ENCODE measurements at places on chromosomes 2 and 18.

DNA sequence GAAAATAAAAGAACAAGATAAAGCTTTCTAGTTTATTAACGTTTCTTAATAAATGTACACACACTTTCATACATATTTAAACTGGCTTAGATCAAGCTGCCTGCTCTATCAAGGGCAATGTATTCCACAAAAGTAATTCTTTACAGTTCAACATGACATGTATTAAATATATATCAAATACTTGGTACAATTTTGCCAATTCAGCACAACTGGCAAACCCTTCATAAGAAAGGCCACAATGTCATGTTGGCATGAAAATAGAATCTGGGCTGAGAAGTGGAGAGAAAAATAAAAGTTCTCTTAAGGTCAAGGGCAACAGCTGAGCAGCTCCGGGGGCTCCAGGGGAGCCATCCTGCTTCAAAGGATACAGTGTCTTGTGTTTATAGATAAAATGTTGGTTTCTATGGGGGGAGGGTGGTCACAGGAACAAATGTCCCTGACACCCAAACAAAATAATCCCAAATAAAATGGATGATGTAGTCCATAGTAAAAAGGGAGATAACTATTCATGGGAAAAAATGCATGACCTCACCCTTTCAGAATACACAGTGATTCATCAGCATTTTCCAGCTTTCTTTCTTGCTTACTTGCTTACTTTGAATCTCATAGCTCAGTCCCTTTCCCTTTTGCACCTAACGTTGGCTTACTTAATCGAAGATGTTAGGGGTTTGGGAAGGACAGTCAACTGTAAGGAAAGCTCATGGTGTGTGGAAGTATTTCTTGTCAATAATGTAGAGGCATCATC lies 494.9 kb downstream of the NYAP2 start:
- no peak for DNase-seq

GRCh38 chr2:71000780-71001591 lies 6.3 kb upstream of the TEX261 start:
- DNase-seq = peak; percentile 48

DNA sequence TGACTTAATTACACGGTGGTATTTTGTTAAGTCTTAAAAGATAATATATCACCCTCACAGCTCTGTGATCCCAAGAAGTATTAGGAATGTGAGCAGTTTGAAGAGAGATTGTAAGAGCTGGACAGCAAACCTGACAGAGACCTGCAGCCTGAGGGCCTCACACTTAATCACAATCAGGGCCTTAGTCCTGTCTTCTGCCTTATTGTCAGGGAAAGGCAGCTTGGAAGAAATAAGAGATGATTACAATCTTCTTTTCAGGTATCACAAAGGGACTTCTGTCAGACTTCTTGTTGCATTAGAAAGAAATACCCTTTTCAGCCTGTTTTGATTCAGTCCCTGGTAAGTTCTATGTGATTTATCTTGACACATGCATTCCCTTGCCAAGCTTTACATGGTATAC lies 1433.8 kb upstream of the SLC39A10 start:
- DNase-seq = no peak

GRCh38 chr2:143828763-143829537 lies 691.0 kb downstream of the ZEB2 start:
- DNase-seq = no peak

- no peak for DNase-seq
Observed at GRCh38 chr2:72917877-72918553, 696 bp downstream of the EMX1 start.

GRCh38 chr18:38693104-38693503 lies 1127.5 kb upstream of the CELF4 start:
- DNase-seq = no peak

DNA sequence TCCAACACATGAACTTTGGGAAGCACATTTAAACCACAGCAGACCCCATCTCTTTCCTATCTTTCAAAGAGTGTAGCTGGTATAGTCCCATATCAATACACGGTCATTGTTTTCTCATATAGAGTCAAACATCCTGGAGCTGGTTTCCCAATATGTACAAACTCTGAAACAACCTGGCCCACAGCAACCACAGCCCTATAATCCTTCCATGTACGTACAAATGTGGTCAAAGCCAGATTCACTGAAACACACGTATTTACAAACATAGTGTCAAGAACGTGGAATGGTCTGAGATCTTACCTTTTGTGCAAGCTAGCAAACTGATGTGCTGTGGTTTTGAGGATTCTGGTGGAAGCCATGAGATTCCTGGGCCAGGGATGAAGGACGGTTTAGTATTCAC lies 97.3 kb downstream of the HS1BP3 start:
- no peak for DNase-seq
